ENCODE measurements at places on chromosomes 16 and 17.

DNA sequence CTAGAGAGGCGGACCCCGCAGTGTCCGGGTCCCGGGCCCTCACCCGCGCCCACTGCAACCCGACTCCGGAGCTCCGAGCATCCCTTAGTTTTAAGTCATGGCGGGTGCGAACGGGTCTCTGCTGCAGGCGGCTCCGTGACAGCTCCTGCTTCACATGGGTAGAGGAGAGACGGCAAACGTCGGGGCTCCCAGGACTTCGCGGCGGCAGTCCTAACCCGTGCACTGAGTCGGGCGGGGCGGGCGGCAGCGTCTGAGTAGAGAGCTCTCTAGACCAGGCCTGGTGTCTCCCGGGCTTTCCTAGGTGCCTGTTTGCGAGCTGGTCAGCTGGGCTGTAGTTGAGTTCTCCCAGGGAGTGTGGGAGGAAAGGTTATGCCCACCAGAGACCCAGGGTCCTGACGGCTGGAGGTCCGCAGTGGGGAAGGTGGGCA is 345 bp downstream of the TSC2 start:
- no peak for DNase-seq

DNA sequence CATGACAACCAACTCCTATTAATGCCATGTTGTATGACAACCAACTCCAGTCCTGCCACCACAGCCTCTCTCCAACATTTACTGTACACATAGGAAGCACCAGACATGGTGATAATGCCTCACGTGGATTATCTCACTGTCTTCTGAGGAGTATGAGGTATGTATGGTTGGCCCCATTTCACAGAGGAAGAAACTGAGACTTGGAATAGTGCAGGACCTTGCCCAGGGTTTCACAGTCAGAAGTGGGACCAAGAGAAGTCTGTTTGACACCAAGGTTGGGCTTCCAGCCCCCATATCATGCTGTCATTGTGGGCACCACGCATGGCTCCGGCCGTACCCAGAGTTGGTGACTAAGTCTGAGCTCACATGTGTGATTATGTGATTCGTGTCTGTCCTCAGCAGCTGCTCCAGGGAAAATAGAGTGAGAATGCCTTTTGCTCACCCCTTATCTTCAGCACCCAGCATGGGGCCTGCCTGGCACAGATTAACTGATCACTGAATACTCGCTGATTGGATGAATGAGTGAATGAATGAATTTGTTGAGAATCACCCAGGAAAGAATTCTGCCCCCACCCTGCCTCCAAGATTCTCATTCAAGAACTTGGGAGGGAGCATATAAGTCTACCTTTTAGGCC is 204.1 kb upstream of the NLRP1 start:
- DNase-seq = no peak

- no peak for DNase-seq
Observed at GRCh38 chr17:30219833-30220232, 15.7 kb downstream of the SLC6A4 start.

DNA sequence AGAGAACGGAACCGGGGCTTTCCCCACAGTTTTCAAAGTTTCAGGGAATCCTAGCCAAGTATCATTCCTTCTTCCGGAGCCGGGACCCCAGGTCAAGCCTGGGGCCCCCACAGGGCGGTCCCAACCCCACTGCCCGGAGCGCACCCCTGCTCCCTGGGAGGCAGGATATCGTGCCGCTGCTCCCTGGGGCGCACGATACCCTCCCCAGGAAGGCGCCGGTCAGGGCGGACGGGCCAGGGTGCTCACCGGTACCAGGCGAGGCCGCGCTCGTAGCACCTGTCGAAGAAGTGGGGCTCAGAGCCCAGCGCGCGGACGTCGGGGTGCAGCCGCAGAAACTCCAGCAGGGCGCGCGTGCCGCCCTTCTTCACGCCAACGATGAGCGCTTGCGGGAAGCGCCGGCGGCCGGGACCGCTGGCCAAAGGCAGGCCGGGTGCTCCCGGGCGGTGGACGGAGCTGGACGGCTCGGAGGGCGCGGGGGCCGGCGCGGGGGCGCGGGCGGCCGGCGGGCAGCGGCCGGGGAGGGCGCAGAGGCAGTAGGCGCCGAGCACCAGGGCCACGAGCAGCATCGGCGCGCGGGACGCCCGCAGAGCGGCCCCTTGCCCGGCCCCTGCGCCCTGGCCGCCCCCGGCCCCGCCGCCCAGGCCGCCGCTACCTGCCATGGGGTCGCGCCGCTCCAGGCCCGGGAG is 407 bp downstream of the HS3ST6 start:
- DNase-seq = no peak

GRCh38 chr17:60926466-60927183 is 249.0 kb downstream of the BCAS3 start:
- DNase-seq = no peak

GRCh38 chr17:34318474-34318873 is 761 bp upstream of the CCL8 start:
- no peak for DNase-seq

- no peak for DNase-seq
Observed at GRCh38 chr16:88375236-88375975, 7.4 kb upstream of the ZNF469 start.

- DNase-seq = no peak
Observed at GRCh38 chr16:86092586-86093480, 193.9 kb downstream of the IRF8 start.

GRCh38 chr17:11986942-11987329 is 10.3 kb downstream of the ZNF18 start:
- DNase-seq = no peak

GRCh38 chr17:13352747-13353415 is 248.8 kb downstream of the HS3ST3A1 start:
- DNase-seq = no peak

Measured in stimulated activated naive CD4-positive, alpha-beta T cell (primary cell).